ENCODE measurements at places on chromosomes 16 and 17. TPM values are rescaled to one million over a fixed set of nuclear protein-coding genes. Genes with fewer than 3 reads are reported as not detected.

The TBC1D28 gene
- total RNA-seq, result not detected

The KRTAP17-1 gene
- not detected for total RNA-seq

The AANAT gene
- 1.3 TPM for total RNA-seq

The CCR7 gene
- total RNA-seq, result 0.59 TPM

The UBB gene
- total RNA-seq, result 871 TPM

The KRT40 gene
- not detected for total RNA-seq

The KRT34 gene
- not detected for total RNA-seq

The ABAT gene
- 8.8 TPM for total RNA-seq

The TP53TG3 gene
- total RNA-seq, result not detected

The UBALD1 gene
- total RNA-seq, result 32.8 TPM

The KCNJ16 gene
- total RNA-seq, result not detected

The SLC6A2 gene
- 0.27 TPM for total RNA-seq

The RGS11 gene
- total RNA-seq, result 1.8 TPM

The CCDC40 gene
- total RNA-seq, result 7.1 TPM

The GAST gene
- not detected for total RNA-seq

The ZNF668 gene
- 13.1 TPM for total RNA-seq

The MRPS7 gene
- total RNA-seq, result 72.8 TPM

The ZSCAN10 gene
- 519 TPM for total RNA-seq

The PLA2G10 gene
- total RNA-seq, result 0.94 TPM

The GDPD3 gene
- 0.94 TPM for total RNA-seq

The C17orf100 gene
- 1.7 TPM for total RNA-seq

The GSG1L gene
- 0.63 TPM for total RNA-seq

The SYNRG gene
- total RNA-seq, result 15.4 TPM

The PRAC1 gene
- not detected for total RNA-seq

The ETV4 gene
- 126 TPM for total RNA-seq

The KCNH6 gene
- 2.8 TPM for total RNA-seq

All from GM23338 (cell line).